Gastroesophageal sphincter (tissue), 4 donors: ENCODE measurements at places on chromosomes 1 and 21. TPM values are rescaled to one million over a fixed set of nuclear protein-coding genes. Genes with fewer than 3 reads are reported as not detected.
A peak's percentile ranks its signal among the peaks of the same experiment; 100 is the strongest.

DNA sequence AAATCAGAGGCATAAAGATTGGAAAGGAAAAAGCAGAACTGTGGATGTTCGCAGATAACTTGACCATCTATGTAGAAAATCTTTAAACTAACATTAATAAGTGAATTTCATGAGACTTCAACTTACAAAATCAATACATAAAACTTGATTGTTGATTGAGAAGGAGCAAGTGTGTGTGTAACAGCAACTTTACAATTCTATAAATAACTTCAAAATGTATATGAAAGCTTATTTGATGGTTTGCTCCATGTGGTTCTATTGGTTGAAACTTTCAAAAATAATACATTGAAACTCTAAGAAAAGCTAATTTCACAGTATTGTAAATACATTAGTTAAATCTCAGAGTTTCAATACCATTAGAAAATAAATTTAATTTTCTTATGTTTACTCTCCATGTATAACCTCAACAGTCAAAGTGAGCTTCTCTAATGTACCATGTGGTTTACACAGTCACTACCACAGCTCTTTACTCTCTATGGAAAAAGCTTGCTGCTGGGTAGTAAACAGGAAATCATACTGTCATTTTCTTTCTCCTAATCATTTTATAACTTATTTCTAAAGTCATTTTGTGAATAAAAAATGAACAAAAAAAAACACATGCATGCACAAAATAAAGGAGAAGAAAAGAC is 12.0 kb downstream of the AKT3 start:
- ATAC-seq = no peak

DNA sequence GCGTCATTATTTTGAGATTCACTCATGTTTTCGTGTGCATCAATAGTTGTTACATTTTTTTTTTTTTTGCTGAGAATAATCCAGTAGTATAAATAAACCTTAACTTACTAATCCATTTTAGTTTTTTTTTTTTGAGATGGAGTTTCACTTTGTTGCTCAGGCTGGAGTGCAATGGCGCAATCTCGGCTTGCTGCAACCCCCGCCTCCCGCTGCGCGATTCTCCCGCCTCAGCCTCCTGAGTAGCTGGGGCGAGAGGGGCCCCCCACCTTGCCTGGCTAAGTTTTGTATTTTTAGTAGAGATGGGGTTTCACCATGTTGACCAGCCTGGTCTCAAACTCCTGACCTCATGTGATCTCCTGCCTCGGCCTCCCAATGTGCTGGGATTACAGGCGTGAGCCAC is 66.0 kb downstream of the CTH start:
- ATAC-seq = no peak

The GPA33 gene
- not detected for total RNA-seq

DNA sequence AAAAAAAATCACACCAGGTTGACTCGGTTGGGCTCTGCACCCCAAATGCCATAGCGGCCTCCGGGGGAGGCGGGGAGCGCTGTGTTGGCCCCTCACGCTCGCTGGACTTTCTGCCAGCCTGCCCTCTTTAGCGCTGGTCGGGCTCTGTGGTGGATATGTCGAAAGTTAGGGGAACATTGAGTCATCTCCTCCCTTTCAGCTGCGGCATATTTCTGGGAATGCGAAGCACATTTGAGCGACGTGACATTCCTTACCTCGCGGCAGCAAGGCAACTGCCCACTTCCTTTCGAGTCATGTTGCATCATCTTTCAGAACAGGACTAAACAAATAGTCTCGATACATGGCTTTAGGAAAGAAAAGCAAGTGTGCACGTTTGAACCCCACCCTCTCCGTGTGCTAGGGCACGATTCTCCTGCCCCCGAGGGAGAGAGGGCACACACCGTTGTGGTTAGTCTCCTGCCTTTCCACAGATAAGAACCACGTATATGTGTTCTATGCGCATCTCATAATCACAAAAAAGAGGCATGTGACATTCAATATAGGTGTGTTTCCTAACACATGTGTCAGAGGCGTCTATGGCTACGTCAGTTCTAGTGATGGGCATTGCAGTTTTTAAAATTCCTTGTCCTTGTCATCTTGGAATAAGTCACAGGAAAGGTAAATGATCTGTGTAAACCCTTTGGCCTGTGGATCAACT is 105.9 kb upstream of the SLC45A1 start:
- ATAC-seq = peak; percentile 67
